ENCODE measurements at places on chromosomes 7 and 10.
A peak's percentile ranks its signal among the peaks of the same experiment; 100 is the strongest.

DNA sequence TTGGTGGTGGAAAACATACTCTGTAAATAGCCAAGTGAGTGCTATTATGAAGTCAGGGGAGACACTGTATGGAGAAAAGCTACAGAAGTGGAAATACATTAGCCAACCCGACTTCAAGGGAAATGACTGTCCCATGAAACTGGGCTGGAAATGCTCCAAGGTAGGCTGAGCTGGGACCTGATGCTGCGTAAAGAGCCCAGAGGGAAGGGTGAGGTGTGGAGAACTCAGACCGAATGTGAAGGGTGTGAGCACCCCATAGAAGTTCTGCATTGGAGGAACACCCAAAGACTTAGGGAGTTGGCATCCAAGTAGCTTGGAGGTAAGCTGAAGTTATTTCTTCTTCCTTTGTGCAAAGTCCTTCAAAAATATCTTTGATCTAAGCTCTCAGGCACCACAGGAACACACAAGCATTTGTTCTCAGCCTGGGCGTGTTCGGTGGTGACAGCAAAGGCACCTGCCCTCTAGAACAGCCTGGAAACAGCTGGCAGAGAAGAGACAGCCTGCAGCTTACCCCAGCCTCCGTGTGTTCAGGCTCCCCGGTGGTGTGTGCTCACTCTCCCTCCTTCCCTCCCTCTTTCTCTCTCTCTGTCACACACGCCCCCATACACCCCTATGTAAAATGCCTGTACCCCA lies 19.1 kb upstream of the GJD4 start:
- no peak for DNase-seq

DNA sequence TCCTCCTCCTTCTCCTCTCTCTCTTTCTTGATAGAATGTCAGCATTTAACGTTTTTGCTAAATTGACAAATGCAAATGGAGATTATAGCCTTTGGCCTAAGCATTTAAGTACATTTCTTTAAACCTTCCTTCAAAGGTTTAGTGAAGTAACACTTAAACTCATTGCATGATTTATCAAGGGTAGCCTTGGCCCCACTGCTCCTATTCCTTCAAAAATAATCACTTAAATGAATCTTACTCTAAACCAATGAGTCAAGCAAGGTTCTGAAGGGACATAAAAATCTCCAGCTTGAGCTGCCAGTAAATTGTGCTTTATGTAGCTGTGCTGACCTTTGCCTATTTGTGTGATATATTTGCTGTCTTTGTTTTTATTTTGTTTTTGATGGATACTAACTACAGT lies 358.5 kb upstream of the AKR1E2 start:
- DNase-seq: no peak

DNA sequence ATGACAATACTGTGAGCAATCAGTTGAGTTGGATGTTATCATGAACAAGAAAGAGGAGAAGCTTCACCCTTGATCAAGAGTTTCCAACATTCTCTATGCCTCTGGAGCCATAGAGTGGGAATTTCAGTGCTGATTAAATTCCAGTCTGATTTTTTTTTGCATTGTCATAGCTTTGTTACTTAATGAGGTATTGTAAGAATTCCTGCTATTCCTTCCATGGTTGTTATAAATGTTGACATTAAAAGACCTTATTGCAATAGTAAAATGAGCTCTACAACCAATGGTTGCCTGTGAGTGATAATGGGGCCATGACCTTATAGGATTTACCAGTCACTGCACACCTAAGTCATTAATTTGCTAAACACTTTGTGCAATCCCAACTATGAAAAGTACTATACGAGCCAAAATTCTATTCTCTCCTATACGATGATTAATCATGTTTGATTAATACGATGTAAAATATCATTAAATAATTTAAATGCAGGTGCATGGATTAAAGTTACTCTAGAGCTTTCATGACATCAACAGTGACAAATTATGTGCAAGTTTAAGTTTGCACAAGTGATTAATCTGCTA lies 353.2 kb upstream of the KLF6 start:
- DNase-seq: no peak

DNA sequence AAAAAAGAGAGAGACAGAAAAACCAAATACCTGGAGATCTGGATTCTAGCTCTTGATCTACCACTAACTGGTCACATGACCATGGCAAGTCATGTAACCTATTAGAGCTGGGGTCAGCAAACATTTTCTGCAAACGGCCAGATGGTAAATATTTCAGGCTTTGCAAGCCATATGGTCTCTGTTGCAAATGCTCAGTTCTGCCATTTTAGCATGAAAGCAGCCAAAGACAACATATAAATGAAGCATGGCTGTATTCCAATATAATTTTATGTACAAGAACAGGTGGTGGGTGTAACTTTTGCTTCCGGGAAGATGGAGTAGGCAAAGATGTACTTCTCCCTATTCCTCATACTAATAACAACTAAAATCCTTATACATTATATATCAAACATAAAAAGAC lies 6.7 kb downstream of the FRA10AC1 start:
- DNase-seq: no peak

- peak; percentile 62 for DNase-seq
Measured at GRCh38 chr7:129376076-129376777, 58.0 kb upstream of the STRIP2 start.

DNA sequence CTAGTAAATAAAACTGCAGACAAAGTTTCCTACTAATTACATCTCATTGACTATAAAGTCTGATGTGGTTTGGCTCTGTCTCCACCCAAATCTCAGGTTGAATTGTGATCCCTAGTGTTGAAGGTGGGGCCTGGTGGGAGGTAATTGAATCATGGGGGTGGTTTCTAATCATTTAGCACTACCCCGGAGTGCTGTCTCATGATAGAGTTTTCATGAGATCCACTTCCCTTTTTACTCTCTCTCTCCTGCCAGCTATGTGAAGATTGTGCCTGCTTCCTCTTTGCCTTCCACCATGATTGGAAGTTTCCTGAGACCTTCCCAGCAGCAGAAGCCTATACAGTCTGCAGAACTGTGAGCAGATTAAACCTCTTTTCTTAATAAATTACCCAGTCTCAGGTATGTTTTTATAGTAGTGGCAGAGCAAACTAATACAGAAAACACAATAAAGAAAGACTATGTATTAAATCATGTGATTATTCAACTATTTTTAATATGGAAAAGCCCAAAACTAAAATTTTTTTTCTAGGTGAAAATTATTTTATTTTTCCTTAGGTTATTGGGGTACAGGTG lies 232.1 kb downstream of the FZD1 start:
- DNase-seq: no peak

GRCh38 chr7:70573696-70574095 lies 558.2 kb upstream of the GALNT17 start:
- DNase-seq: no peak

DNA sequence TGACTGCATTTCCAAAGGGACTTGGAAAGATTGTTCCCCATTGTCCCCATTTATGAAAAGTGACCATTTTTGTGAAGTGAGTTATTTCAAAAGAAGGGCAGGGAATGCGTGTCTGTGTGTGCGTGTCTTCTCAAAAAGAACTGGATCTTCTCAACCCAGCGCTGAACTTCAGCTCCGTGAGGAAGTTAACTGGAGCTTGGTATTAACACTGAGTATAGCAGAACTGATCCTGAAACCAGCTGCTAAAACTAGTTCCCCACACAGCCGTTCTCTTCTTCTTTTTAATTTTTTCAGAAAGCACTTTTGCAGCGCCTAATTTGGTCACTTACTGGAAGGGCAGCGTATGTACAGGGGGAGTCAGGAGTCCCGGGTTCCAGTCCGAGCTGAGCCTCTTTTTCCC lies 45.8 kb upstream of the PLEKHA1 start:
- no peak for DNase-seq

DNA sequence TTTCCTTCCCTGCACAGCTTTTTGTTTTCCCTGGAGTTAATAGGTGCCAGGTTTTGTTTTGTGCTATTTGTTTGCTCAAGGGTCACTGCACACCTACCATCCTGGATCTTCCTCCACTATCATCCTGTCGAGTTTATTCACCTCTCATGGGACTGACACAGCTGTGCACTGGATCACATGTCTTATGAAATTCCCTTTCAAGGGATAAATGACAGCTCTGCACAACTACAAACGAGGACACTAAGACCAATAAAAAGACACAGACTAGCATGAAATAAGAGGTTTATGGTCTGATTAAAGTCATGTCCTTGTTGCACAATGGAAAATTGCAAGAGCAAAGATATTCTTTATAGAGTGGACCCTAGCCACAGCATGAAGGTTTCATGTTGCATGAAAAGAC lies 76.7 kb upstream of the SFMBT2 start:
- no peak for DNase-seq

DNA sequence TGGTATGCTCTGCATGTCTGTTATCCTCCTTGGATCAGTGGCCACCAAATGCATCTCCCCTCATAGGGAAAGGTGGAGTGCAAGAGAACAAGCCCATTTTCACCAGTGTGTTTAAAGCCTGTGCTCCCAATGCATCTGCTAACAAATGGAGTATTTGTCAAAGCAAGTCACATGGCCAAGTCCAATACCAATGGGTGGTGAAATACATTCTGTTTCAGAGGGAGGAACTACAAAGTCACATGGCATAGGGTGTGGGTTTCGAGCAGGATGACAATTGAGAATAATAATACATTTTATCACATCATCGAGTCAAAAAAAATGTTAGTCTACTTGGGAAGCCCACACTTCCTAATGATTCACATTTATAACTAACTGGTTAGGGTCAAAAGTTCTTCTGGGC lies 62.7 kb downstream of the SUGCT start:
- no peak for DNase-seq

- no peak for DNase-seq
Measured at GRCh38 chr10:6101181-6101580, 12.3 kb downstream of the RBM17 start.

DNA sequence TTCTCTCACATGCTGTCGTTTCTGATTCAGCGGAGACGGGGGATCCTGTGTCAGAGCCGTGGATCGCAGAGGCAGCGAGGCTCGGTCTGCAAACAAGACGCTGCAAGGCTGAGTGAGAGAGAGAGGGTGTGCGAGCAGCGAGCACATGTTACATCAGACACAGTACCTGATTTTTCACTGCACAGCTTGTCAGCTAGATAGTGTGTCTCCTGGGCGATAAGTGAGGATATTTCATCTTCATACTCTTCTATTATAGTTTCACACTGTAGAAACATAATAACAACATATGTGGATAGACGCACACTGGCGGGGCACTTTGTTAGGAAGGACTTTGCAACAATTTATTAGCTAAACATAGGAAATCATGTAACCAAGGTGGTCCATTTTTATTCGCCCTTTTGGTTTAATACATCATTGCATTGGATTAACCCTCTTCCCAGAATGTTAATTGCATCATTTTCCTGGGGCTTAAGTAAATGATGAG lies 39.5 kb downstream of the CNPY1 start:
- DNase-seq: no peak

GRCh38 chr10:79179164-79179956 lies 110.6 kb downstream of the ZMIZ1 start:
- peak; percentile 64 for DNase-seq

DNA sequence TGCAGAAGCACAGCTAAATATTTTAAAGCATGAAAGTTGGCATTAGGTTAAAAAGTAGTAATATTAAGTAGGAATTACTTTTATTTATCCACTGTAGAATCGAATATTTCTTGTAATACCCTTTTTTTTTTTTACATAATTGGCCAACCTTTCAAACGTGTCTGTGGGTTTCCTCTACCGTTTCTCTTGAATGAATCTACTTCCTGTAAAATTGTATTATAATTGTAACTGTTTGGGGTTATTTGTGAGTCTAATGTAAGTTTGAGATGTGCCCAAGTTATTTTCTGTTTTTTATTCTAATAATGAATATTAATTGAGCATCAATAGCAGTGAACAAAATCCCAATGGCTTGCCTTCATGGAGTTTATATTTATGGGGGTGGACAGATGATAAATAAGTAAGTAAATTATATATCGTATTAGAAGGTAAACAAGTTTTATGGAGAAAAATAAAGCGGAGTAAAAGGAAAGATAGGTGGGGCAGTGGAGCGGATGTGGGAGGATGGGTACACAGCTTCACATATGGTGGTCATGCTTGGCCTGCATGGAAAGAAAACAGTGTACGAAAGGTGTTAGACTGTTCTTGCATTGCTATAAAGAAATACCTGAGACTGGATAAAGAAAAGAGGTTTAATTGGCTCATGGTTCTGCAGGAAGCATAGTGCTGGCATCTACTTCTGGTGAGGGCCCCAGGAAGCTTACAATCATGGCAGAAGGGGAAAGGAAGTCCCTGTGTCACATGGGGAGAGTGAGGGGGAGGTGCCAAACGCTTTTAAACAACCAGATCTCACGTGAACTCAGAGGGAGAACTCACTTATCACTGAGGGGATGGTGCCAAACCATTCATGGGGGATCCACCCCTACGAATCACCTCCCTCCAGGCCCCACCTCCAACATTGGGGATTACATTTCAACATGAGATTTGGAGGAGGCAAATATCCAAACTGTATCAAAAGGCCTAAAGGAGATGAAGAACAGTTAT lies 5.4 kb downstream of the TSPAN13 start:
- DNase-seq: no peak

DNA sequence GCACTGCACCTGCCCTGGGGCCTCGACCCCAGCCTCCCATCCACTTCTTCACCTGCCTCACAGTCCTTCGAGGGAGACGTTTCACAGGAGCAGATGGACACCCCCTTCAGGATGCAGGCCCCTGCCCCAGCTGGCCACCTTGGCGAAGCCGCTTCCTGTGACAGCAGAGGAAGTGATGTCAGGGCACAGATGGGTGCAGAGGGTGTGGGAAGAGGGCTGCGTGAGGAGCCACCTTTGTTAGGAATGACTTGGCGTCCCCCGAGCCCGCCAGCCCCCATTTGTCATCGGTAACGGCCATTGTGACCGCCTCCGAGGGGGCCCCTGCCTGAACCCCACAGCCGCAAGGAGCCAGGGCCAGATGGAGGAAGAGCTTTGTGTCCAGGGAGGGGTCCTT lies 47.4 kb upstream of the SLC29A3 start:
- peak; percentile 21 for DNase-seq

GRCh38 chr10:113442336-113442735 lies 110.5 kb upstream of the HABP2 start:
- DNase-seq: no peak

DNA sequence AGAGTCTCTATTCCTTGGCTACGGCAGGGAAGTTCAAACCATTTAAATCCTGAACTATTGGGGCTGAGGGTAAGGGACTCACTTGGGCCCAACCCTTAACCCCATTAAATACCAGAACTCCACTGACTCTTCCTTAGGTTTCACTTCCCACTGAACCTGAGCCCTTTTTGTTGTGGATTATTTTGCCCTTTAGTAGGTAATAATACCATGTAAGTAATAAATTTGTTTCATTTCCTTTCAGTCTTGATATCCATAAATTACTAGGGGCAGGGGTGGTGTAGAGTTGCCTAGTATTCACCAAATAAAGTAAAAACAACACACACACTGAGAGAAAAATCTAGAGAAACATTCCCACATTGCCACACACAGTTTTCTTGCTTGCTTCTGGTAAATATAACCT lies 352.0 kb downstream of the PCDH15 start:
- DNase-seq: no peak

- no peak for DNase-seq
Measured at GRCh38 chr10:37885850-37886249, 28.4 kb upstream of the ZNF248 start.
